ENCODE measurements at places on chromosomes 16 and 17.

- no peak for DNase-seq
These were observed 91.8 kb downstream of the SDK2 start for GRCh38 chr17:73552300-73553048.

DNA sequence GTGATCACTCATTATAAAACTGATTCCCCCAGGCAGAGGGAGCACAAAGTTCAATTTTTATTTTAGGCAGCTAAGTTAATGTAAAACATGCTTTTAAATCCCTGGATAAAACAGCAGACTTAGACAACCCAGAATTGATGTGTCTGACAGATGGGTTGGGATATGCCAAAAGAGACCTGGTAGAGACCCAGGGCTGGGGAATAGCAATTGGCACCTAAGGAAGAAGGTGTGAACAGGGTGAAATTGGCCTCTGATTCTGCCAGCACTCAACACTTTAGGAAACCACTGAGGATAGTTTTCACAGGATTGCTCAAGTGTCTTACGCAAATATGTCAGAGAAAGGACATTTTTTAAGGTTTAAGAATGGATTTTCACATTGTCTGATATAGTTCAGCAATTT is 938.2 kb upstream of the CDH8 start:
- no peak for DNase-seq

- no peak for DNase-seq
These were observed 12.5 kb downstream of the HSPB9 start for GRCh38 chr17:42135151-42135550.

DNA sequence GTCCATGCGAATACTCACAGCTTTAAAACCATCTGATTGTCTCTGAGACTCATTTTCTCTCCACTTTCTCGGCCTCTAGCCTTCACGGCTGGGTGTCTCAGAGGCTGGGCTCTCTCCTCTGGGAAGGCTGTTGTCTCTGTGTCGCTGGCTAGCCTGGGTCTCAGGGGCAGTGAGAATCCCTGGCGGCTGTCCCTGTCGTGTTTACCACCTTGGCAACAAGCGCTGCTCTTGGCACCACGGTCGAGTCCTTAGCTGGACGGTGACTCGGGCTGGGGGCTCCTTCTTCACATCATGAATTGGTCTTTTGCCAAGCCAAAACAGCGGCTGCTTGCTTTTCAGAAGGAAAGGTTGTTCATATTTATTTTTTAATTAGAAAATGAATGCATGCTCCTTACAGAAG is 81.1 kb downstream of the MSI2 start:
- no peak for DNase-seq

GRCh38 chr17:1146561-1147265 is 33.1 kb downstream of the ABR start:
- DNase-seq: no peak

DNA sequence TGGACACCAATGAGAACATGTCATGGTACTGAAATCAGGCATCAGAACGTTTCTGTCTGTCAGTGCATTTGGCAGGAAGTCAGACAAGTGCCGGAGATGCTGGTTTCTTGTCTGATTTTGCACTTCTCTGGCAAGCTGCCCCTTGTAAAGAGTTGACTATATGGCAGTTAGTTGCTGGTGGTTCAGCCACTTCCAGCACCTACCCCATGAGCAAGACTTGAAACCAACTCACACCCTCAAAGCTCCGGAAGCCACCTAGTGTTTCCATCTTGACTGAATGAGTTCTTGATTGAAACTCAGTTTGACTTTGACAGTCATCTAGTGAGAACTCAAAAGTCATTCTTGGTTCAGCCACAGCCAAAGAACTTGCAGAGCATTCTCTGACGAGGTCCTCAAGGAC is 225.1 kb downstream of the SPECC1 start:
- peak; percentile 32 for DNase-seq

DNA sequence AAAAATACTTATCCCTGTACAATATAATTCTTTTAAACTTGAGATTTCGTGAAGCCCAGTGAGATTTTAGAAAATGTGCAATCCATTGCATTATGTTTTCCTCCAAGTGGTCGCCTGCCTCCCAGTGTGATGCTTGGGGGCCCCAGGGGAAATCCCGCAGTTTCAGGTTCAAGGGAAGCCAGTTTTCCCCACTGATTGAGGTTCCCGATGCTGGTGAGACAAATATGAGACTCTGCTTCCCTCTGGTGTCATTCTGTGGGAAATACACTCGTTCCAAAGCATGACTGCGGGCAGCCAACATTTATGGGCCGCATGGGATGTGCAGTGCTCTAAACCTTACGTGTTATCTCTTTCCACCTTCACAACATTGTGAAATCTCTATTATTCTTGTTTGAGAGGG is 200.8 kb downstream of the PRKCB start:
- peak; percentile 9 for DNase-seq

DNA sequence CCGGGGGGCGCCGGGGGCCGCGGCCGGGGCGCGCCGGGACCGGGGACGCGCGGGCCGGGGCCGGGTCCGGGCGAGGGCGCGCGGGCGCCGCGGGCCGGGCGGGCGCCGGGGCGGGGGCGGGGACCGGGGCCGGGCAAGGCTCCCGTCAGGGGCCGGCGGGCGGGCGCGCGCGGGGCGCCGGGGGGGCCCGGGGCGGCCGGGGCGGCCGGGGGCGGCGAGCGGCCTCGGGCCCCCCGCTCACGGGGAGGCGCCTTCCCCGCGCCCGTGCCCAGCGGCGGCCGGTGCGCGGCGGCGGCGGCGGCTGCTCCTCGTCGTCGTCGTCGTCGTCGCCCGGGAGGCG is 563 bp downstream of the ZCCHC14 start:
- DNase-seq: no peak

DNA sequence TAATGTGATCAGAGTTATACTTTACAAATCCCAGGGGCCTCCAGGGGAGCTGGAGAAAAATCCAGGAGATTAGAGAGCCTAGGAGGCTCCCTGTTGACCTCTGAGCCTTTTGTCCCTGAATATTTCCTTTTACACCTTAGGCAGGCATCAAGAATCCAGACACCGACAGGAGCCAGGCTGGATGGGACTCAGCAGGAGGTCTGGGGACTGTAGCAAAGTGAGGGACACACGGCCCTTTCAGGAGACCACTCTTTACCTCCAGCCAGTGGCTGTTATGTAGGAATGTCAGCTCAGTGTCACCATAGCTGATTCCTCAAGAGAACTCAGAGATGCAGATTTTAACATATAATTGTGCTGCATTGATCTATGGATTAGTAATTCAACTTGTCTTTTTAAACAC is 198.4 kb downstream of the SHISA9 start:
- DNase-seq: no peak

DNA sequence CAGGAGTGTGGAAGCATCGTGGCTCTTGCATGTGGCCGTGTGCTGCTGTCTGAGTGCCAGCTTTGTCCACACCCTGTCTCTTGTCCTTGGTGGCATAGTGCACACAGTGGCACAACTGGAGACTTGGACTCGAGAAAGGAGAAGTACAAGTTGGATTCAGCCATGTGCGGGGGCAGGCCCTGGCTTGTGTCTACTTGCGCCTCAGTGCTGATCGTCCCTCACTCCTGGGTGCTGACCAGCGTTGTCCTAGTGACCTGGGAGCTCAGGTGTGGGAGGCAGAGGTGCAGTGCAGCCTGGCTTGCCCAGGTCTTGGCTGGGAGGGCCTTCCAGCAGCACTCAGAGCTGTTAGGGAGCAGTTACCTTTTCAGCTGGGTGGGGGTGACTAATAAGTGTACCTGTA is 20.6 kb downstream of the MPRIP start:
- DNase-seq: no peak

DNA sequence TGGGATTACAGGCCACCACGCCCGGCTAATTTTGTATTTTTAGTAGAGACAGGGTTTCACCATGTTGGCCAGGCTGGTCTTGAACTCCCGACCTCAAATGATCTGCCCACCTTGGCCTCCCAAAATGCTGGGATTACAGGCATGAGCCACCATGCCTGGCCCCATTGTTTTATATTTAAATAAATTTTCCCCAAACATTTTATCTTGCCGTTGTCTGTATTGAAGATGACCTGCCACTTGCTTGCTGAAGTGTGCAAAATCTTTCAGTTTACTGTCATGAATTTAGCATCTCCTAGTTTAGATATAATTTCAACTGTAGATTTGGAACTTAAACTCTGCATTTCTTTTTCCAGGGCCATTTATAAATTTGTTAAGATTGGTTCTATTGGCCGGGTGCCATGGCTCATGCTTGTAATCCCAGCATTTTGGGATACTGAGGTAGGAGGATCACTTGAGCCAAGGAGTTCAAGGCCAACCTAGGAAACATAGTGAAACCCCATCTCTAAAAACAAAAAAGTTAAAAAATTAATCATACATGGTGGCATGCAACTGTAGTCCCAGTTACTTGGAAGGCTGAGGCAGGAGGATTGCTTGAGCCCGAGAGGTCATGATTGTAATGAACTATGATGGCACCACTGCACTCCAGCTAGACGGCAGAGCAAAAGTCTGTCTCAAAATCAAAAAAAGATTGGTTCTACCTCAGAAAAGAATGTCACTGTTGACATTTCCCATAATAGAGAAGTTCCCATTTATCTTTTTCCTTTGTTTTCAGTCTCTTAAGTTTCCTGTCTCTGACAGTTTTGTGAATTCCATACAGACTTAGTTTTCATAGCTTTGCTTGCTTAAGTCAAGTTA is 84.4 kb downstream of the VMP1 start:
- no peak for DNase-seq

DNA sequence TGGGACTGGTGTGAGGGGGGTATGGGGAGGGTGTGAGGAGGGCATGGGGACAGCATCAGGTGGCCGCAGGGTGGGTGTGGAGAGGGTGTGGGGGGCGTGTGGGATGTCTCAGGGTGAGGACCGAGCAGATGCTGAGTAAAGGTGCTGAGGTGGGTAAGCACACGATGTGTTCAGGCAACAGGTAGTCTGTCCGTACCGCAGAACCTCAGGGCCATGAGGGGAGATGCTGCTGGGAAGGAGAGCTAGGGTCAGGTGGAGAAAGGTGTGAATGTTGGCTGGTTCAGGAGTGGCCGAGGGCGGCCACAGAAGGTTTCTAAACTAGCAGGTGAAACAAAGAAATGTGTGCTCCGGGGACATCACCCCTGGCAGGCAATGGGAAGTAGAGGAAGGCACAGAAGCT is 80.0 kb upstream of the CDH5 start:
- DNase-seq: no peak

All from stimulated activated CD4-positive, alpha-beta T cell treated with anti-CD3 and anti-CD28 coated beads, TNF-alpha, amount 100 ng/mL, for 24 hours (primary cell).